ENCODE measurements at places on chromosomes 11 and 22. TPM values are rescaled to one million over a fixed set of nuclear protein-coding genes. Genes with fewer than 3 reads are reported as not detected.
A peak's percentile ranks its signal among the peaks of the same experiment; 100 is the strongest.

Gene FAM180B
- total RNA-seq: not detected

DNA sequence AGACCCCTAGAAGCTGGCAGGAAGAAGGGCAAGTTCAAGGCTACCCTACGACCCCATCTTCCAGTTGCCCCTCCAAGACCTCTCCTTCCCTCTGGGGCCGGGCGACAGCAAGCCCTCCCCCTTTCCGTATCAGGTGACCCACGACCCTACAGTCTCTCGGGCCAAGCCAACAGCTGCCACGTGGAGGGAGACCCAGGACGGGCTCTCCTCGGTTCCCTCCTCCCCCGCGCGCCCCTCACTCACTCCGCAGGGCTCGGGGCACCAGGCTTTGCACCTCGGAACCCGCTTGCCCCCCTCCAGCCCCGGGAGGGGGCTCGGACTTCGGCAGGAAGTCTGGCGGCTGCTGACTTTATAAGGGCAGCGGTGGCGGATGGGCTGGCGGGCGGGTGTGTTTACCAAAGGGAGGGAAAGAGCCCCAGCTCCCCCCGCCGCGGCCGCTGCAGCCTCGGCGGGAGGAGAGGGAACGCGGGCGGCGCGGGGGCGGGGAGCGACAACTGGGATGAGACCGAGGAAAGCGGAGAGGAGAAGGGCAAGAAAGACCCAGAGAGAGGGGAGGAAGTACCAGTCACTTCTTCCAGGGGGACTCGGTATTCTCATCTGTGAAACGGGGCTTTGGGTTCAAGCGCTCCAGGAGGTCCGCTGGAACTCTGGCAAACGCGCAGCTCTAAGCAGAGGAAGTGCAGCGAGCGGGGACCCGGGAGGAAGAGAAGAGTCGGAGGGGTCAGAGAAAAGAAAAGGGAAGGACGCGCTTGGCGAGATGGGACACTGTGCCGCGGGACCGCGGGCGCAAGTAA is 767 bp downstream of the SLC43A1 start:
- no peaks in the 10 kb centered on the region for H3K36me3 ChIP-seq
- peak overlapping the region; percentile 73 for H3K4me3 ChIP-seq
- peaks cover 11% of the 10 kb centered on the region for H3K4me1 ChIP-seq
- no peak overlapping the region for H3K27ac ChIP-seq
- no peaks in the 10 kb centered on the region for H3K27me3 ChIP-seq

GRCh38 chr11:48114740-48115139 is 101.9 kb upstream of the OR4B1 start:
- no peaks in the 10 kb centered on the region for H3K36me3 ChIP-seq
- peaks cover 1% of the 10 kb centered on the region for H3K4me1 ChIP-seq
- no peaks in the 10 kb centered on the region for H3K27me3 ChIP-seq
- H3K4me3 ChIP-seq: no peak overlapping the region

DNA sequence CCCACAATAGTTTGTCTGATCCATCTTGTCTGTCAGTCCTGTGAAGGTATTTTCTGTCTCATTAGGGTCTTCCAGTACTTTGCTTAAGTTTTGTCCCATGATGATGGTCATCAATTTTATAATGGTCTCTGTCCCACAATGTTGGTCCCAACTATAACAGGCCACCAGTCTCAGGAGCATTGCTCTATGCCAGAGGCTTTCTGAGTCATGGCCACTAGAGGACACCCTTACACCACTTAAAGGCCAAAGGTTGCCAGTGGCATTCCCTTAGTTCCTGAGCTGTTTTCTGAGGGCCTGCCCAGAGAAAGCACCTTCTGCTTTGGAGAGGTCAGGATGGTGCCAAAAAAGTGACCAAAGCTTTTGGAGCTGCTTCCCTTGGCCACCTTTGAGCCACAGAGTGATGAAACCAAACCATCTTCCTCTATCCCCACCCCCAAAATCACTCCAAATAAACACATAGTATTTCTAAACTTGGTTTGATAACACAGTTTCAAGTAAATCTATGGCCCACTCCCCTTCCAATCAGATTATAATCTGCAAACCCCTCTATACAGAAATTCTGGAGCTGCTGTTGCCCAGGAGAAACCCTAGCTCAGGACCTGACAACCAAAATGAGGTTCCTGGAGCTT is 19.3 kb downstream of the EIF3F start:
- DNase-seq: peak; percentile 39
- no peak overlapping the region for H3K27ac ChIP-seq
- no peaks in the 10 kb centered on the region for H3K36me3 ChIP-seq
- no peaks in the 10 kb centered on the region for H3K27me3 ChIP-seq
- no peak overlapping the region for H3K4me3 ChIP-seq

- H3K27me3 ChIP-seq: no peaks in the 10 kb centered on the region
- peak overlapping the region; percentile 10 for H3K27ac ChIP-seq
- peaks cover 15% of the 10 kb centered on the region for H3K4me1 ChIP-seq
- peak; percentile 12 for DNase-seq
Measured at GRCh38 chr11:57680552-57680874, 12.6 kb downstream of the ZDHHC5 start.
